ENCODE measurements at places on chromosomes 7 and 10. TPM values are rescaled to one million over a fixed set of nuclear protein-coding genes. Genes with fewer than 3 reads are reported as not detected.

DNA sequence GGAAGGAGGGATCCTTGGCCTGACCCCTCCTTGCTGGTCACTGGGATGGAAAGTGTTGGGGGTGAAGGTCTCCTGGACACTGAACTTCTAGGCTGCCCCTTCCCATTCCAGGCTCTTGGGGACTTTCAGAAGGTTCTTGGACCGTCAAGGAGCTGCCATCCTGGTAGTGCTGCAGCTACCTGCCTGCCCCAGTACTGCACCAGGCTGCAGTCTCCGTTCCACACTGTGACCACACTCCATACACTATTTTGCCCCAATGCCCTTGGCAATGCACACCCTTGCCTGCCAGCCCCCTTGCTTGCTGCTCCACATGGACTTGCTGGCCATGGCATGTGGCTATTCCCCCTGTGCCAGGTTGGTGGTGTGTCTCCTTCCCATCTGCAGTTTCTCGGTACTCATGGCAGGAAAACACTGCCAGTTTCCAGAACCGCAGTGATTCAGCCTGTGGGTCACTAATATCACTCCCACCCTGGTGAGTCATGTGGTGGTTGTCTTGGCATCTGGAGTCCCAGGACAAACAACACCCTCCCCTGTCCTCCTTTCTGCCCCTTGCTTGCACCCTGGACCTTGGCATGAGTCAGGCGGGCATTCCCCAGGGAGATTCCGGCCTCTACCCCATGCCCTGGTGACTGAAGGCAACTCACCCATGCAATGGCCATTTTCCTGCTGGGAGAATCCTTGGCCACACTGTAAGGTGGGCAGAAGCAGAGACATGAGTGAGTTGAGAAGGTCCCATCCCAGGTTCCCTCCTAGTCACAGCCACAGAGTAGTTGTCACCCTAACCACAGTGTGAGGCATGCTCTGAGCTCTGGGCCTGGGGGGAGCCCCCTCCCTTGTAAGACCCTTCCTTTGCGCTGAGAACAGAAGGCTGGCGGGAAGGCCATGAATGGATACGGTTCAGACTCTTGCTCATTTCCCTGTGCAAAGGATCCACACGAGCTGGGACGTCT is 32.8 kb downstream of the GOLGA7B start:
- peak; percentile 92 for DNase-seq

GRCh38 chr10:80159166-80159873 is 26.8 kb downstream of the PLAC9 start:
- DNase-seq = no peak

DNA sequence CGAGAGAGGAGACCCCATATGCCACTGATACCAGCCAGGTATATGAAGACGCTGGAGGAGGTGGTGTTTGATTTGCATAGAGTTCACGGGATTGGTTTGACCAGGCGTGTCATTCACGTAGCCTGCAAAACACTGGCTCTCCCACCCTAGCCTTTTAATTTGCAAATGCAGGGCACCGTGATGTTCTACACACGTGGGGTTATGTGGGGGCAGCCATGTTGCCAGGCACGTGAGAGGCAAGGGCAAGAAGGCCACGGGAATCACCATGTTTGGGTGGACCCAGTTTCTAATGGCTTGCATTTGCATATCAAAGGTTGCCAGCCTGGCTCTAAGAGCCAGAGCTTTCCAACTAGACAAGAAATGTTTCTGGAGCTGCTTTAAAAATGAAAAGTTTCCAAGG is 117.2 kb upstream of the LYZL1 start:
- no peak for DNase-seq

DNA sequence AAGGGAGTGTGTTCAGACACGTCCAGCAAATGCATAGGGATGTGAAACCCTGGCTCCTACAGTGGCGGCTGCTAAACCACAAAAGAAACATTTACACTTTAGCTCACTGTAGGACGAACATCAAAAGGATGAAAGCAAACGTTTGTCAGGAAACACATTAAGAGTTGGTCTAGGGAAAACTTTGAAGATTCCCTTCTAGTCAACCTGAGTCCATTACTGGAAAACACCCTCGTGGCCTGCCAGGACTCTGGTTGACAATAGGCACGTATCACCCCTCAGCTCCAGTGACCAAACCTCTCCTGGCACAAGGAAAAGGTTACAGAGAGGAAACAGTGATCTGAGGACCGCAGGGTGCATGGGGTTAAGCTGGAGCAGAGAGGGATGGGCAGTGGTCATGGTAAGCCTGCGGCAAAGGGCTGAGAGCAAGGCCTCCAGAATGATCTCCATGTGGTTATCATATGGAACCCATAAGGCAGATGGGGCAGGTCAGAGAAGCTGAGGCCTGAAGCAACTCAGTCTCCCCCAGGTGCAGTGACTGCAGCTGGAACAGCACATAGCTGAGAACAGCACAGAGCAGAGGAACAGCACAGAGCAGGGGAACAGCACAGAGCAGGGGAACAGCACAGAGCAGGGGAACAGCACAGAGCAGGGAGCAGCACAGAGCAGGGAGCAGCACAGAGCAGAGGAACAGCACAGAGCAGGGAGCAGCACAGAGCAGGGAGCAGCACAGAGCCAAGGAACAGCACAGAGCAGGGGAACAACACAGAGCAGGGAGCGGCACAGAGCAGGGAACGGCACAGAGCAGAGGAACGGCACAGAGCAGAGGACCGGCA is 49.9 kb downstream of the CHST15 start:
- DNase-seq = no peak

- no peak for DNase-seq
Measured at GRCh38 chr10:380313-380940, 245.2 kb downstream of the ZMYND11 start.

GRCh38 chr10:98086837-98087708 is 47.4 kb upstream of the R3HCC1L start:
- no peak for DNase-seq

- no peak for DNase-seq
Measured at GRCh38 chr7:77199013-77199966, at the start of gene FGL2. TSS of gene FGL2 (minus strand) at chr7:77199819. CDS start at chr7:77199793, 26 bp downstream.

DDC gene
- not detected for polyA plus RNA-seq

DNA sequence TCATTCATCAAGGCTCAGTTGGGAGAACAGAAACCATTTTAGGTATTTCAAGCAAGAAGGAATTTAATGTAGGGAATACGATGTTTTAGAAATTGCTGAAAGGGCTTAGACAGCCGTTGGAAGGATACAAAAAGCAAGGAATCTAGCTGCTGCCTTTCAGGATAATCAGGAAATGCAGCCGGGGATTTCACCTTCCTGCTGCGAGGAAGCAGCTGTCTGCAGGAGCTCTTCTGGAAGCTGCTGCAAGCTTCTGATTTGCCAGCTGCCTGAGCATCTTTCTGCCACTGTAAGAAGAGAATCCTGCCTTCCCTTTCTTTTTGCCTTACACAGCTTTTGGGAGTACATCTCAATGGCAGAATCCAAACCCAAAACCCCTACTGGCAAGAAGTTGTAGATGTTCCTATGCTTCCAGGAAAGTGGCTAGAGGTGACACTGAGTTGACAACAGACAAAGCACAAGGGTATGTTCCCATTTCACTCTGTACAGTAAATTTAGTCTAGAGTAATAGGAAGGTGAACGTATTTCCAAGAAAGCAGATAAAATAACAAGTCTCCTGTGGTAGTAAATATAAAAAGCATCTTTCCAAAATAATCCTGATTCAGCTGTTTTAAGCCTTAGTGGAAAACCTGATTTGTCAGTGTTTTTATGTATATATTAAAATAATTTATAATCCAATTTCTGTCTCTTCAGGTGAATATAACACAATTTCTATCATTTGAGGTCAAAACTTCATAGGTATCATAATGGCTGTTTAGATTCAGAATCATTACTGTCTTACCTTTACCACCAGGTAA is 148.4 kb upstream of the LRGUK start:
- DNase-seq = no peak

DNA sequence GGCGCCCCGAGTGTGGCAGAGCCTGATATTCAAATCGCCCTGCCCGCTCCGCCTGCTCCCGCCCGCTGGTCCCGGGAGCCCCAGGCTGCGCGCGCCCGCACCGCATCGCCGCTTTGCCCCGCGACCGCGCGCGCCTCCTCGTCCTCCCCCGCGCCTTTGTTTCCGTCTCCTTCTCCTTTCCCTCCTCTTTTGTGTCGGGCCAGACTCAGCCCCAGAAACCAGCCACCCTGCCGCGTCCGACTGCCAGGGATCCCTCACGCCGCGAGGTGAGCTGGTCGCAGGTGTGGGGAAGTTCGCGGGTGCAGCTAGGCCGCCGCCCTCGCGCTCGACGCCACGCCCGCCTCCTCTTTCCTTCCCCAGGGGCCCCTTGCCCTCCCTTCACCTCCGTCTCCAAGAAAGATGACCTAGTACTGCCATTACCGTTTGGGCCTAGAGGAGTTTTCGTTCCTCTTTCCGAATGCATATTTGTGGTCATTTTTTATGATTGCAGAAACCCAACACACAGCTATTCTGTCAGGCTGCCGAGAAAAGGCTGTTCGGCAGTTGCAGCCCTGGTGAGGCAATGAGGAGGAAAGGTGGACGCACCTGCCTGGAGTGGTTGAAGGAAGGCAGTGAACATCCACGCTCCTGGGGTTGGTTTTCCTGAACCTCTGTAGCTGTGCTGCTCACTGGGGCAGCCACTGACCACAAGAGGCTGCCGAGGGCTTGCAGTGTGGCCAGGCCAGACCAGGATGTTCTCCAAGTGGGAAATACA is 107.3 kb downstream of the SNX10 start:
- DNase-seq = no peak

DNA sequence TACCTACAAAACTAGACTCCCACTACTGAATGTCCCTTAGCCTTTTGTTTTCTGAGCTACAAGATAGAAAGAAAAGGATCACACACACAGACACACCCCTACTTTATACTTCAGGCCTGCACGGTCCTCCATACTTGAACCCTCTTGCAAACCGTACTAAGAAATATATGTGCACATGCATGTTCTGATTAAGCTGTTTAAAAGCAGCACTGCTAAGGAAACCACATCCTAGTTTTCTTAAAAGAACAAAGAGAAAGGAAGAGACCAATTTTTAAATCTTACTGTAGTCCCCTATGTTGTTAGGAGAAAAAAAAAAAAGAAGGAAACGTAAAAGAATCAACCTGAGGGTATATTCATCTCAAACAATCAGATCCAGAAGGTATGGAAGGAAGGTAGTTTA is 501.2 kb downstream of the PARD3 start:
- DNase-seq = no peak

DNA sequence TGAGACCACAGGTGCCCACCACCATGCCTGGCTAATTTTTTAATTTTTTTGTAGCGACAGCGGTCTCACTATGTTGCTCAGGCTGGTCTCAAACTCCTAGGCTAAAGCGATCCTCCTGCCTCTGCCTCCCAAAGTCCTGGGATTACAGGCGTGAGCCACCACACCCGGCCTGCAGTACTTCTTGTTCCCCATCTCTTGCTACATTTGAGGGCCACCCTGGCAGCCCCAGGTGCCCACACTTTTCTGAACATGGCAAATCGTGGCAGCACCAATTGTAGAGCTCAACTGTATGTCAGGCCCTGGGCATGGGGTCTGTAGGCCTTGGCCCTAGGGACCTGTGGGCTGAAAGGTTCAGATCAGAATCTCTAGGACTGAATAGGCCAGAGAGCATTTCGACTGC is 25.1 kb upstream of the LIMK1 start:
- DNase-seq = no peak

DNA sequence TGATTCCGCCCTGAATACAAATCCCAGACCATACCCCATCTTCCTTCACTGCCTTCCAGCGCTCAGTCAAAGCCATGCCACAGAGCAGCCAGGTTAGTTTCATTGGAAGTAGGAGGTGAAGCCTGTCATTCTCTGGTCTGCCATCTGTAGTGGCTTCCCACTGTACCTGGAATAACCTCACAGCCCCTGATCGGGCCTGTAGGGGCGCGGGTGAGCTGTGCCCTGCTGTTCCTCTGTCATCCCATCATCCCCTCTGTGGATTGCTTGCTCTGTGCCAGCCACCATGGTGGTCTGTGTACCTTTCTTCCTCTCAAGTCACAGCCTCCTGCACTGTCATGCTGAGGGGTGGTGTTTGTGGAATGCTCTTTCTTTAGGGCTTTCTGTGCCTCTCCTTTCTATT is 155.1 kb downstream of the ZNF22 start:
- DNase-seq = no peak

- DNase-seq = no peak
Measured at GRCh38 chr10:44968500-44969400, 9.1 kb downstream of the RASSF4 start.

OR2A12 gene
- not detected for polyA plus RNA-seq

- no peak for DNase-seq
Measured at GRCh38 chr7:117872561-117873309, 506 bp downstream of the CTTNBP2 start.

- no peak for DNase-seq
Measured at GRCh38 chr7:106376026-106376799, 91.4 kb upstream of the NAMPT start.

GRCh38 chr10:62618576-62619412 is 185.7 kb upstream of the ADO start:
- no peak for DNase-seq

- no peak for DNase-seq
Measured at GRCh38 chr10:5873515-5873995, 16.1 kb downstream of the ANKRD16 start.

HOXA11 gene
- 0.18 TPM for polyA plus RNA-seq

- DNase-seq = no peak
Measured at GRCh38 chr10:103054621-103055020, 136.5 kb downstream of the CNNM2 start.

DNA sequence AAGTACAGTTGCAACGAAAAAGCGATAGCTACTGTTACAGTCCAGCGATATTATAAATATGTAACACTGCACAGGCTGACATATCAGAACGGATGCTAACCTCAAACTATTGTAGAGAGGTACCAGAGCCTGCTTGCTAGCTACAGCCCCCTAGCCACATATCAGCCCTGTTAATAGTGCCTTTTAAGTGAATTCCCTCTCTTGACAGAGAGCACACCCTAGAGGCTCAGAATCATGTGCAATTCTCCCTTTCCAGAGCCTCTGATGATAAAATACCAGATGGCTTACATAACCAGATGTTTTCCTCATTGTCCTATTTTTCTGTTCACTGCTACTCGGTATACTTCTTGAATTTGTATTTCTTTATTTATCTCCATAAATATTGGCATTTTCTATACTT is 960.7 kb upstream of the CELF2 start:
- no peak for DNase-seq

DNA sequence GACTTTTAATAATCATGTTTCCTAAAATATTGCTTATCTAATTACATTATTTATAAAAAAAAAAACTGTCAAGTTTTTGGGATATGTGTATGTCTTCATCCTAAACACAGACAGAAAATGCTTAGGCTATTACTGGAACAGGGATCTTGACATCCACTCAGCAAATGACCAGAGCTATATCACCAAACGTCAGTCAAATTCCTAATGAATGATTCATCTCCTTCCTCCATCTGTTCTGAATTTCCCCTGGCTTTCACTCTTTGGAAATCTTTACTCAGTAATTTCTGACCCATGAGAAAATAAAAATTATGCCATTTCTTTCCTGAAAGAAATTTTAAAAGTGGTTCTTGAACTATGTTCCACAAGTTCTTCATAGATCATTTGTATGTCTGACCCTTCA is 552.4 kb upstream of the KCND2 start:
- no peak for DNase-seq

GRCh38 chr7:80722616-80723195 is 84.3 kb downstream of the CD36 start:
- DNase-seq = peak; percentile 90

All from keratinocyte (primary cell).